Activated naive CD4-positive, alpha-beta T cell (primary cell): ENCODE measurements at places on chromosomes 12 and 14.

- DNase-seq: no peak
Observed at GRCh38 chr14:62505045-62505444, 540.2 kb downstream of the KCNH5 start.

DNA sequence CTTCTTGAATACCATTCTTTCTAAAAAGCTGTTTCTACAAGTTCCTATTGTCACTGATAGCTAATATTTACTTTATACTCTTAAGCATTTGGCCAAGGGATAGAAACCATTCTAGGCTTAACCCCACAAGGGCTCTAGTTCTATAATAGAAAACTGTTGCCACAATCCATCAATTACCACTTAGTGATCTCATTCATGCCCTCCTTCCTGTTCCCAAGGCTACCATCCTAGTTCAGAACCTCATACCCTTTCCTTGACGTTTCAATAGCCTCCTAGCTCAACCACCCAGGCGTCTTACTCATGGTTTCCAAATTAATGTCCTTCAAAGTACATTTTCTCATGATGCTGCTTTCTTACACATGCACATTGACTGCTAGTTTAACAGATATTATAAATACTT lies 493.5 kb downstream of the NAV3 start:
- DNase-seq: no peak

- no peak for DNase-seq
Observed at GRCh38 chr12:51686727-51687126, 95.7 kb downstream of the SCN8A start.

- DNase-seq: no peak
Observed at GRCh38 chr12:34607520-34608195, 585.4 kb downstream of the ALG10 start.

GRCh38 chr14:33191855-33192254 lies 253.2 kb downstream of the NPAS3 start:
- DNase-seq: no peak

DNA sequence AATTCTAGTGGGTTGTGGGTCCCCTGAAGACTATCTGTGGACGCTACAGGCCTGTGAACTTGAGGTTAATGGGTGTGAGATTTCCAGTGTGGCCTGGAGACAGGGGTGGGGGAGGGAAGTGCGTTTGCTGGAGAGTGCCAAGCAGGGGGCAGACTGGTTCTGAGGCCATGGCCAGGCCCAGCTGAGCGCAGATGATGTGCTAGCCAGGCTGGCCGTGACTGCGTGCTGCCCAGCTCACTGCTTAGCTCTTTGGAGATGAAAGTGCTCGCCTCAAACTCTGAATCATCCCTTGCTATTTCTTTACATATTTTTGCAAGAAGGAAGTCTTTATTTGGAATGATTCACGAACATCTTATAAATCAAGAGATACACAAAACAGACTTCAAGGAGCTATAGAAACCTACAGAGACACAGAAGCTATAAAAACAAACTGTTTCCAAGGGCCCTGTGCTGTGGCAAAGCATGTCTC lies 75.2 kb upstream of the PLEKHG3 start:
- DNase-seq: no peak
